ENCODE measurements at places on chromosomes 7 and 10.

DNA sequence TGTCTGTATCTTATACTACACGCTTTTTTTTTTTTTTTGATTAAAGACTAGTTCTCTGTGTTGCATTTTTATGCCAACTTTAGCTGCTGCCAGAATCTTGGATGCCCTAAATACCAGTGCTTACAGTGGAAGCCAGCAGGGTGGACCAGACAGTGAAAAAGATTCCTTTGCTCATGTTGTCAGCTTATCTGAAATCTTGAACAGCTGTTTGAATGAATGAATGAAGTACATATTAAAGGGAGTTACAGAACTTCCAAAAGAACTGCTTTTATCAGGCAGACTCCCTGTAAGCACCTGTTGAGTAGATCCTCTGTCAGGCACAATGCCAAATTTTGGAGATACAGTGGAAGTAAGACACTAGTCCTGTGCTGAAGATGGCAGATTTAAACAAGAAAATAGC is 184.9 kb downstream of the PPP1R9A start:
- no peak for DNase-seq

GRCh38 chr7:148262721-148263229 is 327.8 kb upstream of the C7orf33 start:
- DNase-seq, result peak; percentile 26

DNA sequence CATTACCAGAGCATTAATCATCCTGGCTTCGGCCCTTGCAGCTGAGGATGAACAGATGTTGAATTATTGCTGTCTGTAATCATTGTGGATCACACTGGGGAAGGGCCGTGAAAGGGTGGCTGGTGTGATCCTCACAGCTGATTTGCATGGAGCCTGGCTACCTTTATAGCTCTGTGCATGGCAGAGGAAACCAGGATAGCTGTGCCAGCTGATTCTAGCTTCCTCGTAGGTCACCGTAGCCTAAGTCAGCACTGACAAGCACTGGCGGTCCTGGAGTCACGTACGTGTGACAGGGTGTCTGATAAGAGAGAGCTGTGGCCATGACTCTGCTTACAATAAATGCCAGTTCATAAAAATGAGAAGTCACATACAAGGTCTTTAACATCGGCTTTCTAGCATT is 76.5 kb downstream of the INSYN2A start:
- DNase-seq, result no peak

GRCh38 chr10:69004821-69005220 is 16.2 kb downstream of the KIFBP start:
- no peak for DNase-seq

DNA sequence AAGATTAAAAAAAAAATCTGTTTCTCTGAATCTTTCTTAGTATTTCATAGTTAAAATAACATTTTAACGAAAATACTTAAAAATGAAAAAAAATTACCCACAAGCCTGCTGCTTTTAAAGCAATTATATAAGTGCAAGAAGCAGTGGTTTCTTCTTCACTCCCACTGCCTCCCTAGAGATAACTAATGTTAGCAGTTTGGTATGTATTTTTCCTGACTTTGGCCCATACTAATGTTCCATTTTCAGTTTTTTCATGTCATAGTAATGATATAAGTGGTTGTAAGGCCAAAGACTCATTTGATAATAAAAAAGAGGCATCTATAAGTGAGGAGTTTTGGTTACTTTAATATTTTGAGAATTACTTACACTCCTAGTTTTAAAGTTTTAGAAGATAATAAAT is 24.3 kb upstream of the LAMB1 start:
- no peak for DNase-seq

DNA sequence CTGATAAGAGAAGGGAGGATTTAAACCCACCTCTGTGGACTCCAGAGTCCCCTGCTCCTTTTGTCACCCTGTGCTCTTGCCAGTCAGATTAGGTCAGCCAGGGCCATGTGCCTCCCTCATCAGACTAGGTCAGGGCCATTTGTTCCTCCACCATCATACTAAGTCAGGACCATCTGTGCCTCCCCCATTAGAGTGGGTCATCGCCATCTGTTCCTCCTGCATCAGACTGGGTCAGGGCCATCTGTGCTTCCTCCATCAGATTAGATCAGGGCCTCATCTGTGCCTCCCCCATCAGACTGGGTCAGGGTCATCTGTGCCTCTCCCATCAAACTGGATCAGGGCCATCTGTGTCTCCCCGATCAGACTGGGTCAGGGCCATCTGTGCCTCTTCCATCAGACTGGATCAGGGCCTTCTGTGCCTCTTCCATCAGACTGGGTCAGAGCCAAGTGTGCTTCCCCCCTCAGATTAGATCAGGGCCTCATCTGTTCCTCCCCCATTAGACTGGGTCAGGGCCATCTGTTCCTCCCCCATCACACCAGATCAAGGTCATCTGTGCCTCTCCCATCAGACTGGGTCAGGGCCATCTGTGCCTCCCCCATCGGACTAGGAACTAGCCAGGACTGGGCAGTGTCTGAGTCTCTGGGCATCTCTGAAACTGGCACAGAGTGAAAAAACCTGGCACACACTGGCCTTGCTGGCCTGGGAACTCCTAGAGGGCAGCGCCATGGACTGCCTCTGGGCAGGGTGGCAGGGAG is 11.5 kb downstream of the MYL10 start:
- no peak for DNase-seq

DNA sequence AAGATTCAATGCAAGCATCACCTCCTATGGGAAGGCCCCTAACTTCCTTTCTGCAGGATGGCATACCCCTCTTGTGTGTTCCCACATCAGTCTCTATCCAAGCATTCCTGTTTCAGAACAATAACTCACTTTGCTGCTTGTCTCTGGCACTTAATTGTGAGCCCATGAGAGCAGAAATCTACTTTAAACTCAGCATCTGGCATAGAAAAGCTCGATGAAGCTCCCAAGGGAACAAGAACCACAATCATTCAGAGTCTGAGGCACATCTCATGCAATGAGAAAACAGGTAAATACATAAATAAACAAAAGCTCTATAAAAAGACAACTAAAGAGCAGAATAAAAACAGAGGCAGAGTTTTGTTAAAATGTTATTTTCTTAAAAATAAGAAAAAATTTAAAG is 66.2 kb downstream of the VPS41 start:
- no peak for DNase-seq

DNA sequence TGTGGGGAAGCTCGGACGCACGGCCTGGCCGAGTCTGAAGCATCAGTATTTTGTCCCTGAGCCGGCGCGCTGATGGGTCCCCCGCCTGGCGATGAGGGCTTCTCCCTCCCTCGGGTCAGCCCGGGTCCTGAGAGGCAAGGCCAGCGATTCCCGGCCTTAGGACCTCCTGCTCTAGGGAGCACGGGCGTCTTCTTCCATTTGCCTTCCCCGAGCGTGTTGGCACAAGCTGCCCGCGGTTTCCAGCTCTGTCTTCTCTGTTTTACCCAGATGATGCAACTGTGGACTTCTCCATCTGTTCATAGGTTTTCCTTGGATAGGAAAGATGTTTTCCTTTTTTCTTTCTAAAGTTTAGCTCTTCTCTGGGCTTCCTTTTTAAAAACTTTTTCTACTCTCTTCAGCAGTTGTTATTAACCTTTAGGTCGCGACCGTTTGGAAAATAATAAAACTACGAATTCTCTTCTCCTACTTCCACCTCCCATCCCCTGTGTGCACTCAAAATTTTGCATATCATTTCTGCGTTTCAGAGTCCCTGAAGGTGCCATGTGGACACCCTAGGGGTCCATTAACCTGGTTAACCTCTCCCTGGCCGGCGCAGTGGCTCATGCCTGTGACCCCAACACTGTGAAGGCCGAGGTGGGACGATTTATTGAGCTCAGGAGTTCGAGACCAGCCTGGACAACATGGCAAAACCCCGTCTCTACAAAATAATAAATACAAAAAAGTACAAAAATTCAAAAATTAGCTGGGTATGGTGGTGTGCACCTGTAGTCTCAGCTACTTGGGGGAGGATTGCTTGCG is 1.4 kb upstream of the SLC25A28 start:
- DNase-seq, result no peak

GRCh38 chr10:78362406-78363022 is 328.9 kb downstream of the RPS24 start:
- no peak for DNase-seq

- no peak for DNase-seq
These were observed 417.9 kb upstream of the LRGUK start for GRCh38 chr7:133709036-133709880.

DNA sequence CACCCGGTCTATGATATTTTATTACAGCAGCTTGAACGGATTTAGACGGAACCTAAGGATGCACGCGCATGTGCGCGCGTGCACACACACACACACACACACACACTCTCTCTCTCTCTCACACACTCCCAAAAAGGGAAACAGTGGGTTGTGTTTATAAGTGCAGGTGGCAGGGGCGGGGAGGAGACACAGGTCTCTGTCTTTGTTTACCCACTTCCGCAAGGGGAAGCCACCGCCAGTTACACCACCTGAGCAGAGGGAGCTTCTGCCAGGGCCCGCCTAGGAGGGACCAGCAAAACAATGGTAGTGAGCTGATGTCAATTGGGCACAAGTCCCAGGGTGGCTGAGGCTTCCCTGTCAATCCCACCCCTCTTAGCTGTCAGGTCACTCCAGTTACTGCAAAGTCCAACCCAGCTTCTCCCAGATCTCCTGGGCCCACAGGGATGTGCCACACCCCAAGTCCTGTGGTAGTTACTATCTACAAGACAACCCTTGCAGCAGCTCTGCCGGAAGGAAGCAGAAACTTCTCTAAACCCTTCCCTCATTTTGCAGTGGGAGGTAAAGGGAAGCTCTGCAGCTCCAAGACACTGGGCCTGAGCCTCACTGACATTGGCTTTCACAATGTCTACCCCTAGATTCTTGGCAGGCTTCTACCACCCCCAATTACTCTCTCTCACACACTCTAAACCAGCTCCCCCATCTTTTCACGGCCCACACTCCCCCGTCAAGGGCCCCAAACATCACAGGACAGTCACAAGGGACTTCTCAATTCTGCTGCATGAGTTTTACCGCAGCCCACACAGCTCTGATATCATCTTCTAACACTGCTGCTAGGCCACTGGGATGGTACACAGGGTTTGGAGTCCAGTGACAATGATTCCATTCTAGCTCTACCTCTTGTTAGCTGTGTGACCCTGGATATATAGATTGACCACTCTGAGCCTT is 17.6 kb downstream of the ANXA11 start:
- no peak for DNase-seq

DNA sequence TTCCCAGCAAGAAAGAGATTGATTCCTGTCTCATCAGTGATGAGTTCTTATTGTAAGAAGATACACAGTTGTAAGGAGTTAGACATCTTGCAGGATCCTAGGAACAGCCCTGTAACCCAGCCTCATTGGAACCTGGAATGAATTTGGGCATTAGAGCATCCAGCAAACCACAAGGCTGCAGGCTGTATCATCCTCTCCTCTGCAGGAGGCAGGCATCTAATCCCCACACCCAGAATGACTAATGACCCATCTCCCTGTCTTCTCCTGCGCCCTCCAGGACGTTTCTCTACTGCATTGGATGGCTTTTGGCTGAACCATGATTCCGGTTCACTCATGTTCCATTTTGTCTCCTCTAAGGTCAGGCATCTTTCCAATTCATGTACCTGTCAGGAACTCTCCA is 233.9 kb downstream of the POU6F2 start:
- no peak for DNase-seq

DNA sequence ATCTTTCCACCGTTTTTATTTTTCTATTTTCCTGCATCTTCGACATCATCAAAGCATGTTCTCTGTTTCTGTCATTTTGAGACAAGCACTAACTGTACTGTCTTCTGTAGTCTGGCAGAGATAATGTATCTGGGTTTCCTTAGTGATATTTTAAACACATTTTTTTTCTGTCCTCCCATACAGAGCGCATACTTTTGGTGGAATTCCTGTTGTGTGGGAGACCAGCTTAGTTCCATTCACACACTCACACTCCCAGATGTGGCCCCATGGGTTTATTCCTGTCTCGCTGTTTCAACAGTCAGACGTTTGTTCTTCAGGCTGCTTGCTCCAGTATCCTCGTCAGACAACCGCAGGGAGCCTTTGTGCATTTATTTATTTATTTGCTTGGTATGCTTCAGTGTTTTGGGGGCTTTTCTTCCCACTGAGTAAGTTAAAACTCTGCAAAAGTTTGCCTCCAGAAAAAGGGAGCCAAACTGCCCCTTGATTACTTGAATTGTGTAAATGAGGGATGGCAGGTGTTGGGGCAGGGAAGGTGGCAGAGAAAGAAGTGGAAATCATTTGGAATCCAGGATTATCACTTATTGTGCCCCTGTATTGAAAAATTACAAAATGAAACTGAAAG is 456.8 kb upstream of the KLF6 start:
- DNase-seq, result no peak

- DNase-seq, result no peak
These were observed 241.9 kb downstream of the PTPRN2 start for GRCh38 chr7:158345731-158346130.

DNA sequence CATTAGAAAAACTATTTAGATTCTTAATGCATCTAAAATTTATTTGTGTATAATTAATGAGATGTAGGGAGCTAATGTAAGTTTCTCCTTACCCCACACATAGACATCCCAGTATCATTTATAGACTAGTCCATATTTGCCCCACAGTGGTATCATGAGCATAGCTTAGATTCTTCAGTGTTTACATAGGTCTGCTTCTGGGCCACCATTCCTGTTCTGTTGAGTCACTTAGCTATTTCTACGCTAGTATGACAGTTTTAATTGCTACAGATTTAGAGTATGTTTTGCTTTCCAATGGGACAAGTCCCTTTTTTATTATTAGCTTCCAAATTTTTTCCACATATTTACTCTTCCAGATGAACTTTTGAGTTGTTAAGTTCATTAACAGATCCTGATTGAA is 69.4 kb downstream of the MCMBP start:
- DNase-seq, result no peak

- no peak for DNase-seq
These were observed 146.5 kb downstream of the NOC3L start for GRCh38 chr10:94216201-94216600.

DNA sequence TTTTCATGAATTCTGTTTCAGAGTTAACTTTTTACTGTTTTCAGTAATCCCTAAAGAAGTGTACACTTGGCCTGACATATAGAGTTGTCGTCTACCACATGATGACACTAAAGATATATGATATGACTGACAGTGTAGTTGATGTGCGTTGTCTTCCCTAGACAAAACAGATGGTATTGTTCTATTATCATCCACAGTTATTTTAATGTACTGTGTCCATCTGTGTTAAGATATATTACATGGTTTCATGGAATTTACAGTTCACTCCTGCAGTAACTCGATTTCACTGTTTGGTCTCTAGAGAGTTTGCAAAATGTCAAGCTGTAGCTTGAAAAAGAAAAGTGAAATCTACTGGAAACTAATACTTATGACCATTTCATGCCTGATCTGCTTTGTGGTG is 18.1 kb downstream of the FOXP2 start:
- no peak for DNase-seq

GRCh38 chr7:68014031-68014736 is 1017.6 kb downstream of the TYW1 start:
- DNase-seq, result no peak

DNA sequence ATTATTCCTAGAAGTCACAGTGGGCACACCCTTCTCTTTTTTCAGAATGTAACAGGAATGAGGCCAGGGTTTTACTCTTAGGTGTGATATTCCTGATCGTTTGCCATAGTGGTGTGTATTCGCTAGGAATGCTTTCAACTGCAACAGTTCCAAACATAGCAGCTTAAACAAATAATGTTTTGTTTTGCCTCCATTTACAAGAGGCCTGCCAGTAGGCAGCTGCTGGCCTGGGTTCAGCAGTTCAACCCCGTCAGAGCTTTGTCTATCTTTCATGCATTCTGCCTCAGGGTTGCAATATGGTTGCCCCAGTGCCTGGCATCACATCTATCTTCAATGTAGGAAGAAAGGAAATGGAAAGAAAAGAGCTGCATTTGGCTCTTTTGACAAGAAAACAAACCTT is 21.7 kb upstream of the RET start:
- no peak for DNase-seq

- DNase-seq, result no peak
These were observed 195.1 kb upstream of the AUTS2 start for GRCh38 chr7:69403169-69403568.

All from frontal cortex (tissue), 4 donors.